Fibroblast of skin of left biceps (primary cell): ENCODE measurements at places on chromosomes 3 and 15.
A peak's percentile ranks its signal among the peaks of the same experiment; 100 is the strongest.

GRCh38 chr3:79358327-79358726, 409.5 kb downstream of the ROBO1 start:
- no peak for DNase-seq

- DNase-seq = peak; percentile 41
Observed at GRCh38 chr3:172892158-172892557, 141.6 kb downstream of the ECT2 start.

GRCh38 chr3:191263850-191264249, 64.8 kb downstream of the OSTN start:
- DNase-seq = no peak

GRCh38 chr3:134406331-134407238, 32.3 kb upstream of the AMOTL2 start:
- DNase-seq = no peak

GRCh38 chr3:184289426-184289938, 9.6 kb upstream of the PSMD2 start:
- no peak for DNase-seq

DNA sequence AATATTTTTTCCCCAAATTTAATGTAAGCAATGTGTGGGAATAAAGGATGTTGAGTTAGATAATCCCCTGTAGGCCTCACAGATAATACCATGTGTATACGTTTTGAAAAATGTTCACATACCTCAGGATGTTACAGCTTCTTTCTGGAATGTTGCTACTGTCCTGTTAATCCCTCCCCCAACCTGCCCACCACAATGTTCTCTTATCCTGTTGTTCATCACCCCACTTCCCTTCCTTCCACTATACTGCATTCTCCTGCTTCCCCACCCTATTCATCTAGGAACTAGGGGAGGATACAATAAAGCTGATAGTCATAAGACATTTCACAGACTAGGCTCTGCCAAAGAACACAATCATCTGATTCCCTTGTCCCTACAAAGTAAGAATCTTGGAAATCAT, 92.1 kb downstream of the IGF2BP2 start:
- DNase-seq = peak; percentile 90

DNA sequence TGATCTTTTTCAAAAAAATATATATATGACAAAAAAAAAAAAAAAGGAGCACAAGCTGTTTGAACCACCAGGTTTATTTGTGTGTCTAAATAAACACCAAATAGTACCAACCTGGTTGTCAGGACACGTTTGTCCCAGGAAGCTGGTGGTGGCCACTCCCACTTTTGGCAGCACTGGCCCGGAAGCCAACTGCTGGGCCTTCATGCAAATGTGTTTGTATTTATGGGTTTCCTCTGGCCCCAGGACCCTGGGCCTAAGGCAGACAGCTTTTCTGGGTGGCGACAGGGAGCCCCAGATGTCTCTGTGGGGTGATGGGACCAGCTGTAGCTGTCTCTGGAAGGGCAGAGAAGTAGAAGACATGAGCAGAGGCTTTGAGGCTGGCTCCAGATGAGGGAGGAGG, 31.6 kb downstream of the PRKCD start:
- no peak for DNase-seq

- no peak for DNase-seq
Observed at GRCh38 chr3:87006844-87007439, 16.0 kb upstream of the VGLL3 start.

- peak; percentile 99 for DNase-seq
Observed at GRCh38 chr3:86938416-86939105, 52.4 kb downstream of the VGLL3 start.

GRCh38 chr3:161171113-161171512, 50.0 kb upstream of the NMD3 start:
- no peak for DNase-seq

GRCh38 chr3:147930232-147930807, 521.2 kb downstream of the ZIC1 start:
- DNase-seq = no peak

- DNase-seq = no peak
Observed at GRCh38 chr3:168161696-168162095, 66.0 kb upstream of the GOLIM4 start.

- no peak for DNase-seq
Observed at GRCh38 chr15:90610190-90610589, 80.5 kb downstream of the CRTC3 start.

DNA sequence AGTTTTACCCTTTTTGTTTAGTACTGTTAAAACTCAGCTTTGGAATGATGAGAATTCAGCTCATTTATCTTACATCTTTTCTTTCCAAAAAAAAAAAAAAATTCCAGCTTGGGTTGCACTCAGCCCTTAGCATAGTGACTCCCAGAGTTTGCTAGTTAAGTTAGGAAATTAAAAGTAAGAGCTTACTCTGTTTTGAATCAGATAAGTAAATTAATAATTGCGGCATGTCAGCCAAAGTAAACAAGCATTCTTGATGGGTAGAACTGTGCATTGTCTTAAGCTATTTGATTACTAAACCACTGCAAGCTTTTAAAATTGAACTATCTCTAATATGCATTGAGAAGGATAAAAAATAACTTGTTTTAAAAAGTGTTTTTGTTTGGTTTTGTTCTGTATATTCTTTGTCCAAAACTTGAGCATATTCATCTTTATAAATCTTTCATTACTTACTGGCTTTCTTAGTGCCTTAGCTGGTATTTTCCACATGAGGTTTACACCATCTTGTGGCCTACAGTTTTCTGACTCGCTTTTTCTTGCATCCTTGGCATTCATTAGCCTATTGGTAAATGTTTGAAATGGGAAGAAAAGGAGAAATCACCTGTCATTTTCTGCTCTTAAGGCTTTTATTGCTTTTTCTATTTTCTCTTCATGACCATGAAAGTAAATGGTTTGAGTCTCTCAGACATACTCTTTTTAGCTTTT, 107.6 kb downstream of the FILIP1L start:
- no peak for DNase-seq

- peak; percentile 82 for DNase-seq
Observed at GRCh38 chr3:72872183-72872582, 15.7 kb upstream of the GXYLT2 start.
